ENCODE measurements at places on chromosomes 2 and 18.

GRCh38 chr2:66582104-66582986 lies 147.4 kb downstream of the MEIS1 start:
- no peak for DNase-seq

GRCh38 chr2:157868993-157869392 lies 7.1 kb downstream of the ACVR1 start:
- DNase-seq = no peak

- DNase-seq = no peak
Measured at GRCh38 chr2:44906972-44907371, 34.5 kb upstream of the SIX3 start.

- DNase-seq = no peak
Measured at GRCh38 chr18:27778441-27778840, 398.5 kb downstream of the CDH2 start.

DNA sequence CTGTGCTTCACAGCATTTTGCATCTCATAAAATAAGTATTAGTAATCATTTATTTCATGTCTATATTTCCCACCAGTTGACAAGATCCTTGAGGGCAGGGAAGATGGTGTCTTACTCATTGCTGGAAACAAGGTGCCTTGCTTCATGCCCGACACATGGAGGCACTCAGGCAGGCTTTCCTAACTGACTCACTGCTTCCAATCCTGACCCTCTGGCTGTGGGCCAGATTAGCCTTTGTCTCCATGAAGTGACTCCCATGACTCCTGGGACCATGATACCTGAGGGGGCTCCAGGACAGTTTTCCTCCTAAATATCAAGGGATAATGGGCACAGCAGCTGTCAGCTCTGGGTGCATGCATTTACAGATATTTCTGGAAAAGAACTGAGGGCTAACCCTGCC lies 275.1 kb downstream of the AGPS start:
- no peak for DNase-seq

GRCh38 chr18:68288408-68288807 lies 426.5 kb downstream of the TMX3 start:
- no peak for DNase-seq

GRCh38 chr2:42317486-42317885 lies 43.5 kb downstream of the COX7A2L start:
- no peak for DNase-seq

GRCh38 chr2:209757163-209757562 lies 14.5 kb upstream of the UNC80 start:
- DNase-seq = no peak

DNA sequence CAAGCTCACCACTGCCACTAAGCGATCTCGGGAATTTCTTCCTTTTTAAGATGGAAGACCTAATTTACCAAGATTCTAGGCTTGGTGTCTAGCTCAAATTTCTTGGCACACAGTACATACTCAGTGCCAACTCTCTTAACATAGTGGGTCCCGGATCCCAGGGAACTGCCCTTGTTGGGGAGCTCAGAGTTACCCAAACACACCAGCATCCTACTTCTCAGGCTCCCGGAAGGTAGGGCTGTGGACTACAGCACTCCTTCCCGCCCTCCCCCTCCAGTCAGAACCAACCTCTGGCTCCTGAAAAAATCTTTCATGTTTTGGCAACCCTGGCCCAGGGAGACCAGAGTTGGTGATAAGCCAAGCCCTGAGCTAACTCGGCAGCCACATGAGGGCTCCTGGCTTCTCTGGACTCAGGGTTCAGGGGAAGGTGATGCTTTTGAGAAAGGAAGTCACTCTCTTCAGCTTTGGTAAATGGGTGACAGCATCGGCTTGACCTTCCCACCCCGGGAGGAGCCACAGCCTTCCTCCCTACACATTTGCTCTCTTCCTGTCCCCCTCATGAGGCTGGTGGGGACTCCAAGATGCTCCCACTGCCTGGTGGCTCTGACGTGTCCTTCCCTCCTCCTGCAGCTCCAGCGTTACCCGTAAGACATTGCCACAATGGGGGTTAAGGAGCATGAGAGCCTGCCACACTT lies 8.8 kb downstream of the ODC1 start:
- no peak for DNase-seq

- no peak for DNase-seq
Measured at GRCh38 chr18:39596221-39596620, 2030.6 kb upstream of the CELF4 start.

DNA sequence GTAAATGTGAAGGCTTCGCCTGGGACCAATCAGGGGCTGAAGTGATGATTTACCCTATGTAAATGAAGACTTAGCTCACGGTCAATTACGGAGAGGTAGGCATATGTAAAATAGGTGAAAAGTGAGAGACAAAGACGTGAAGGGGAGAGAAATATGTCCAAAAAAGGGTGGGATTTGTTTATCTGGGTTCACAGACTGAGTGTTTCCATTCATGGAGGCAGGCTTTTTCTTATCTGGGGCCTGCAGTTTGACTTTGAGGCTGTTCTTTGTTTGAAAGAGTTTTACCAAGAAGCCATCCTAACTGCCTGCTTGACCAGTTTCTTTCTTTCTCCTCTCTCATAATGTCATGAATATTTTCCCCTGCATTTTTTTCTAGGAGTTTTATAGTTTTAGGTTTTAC lies 202.7 kb downstream of the NYAP2 start:
- no peak for DNase-seq

Data from activated naive CD8-positive, alpha-beta T cell treated with anti-CD3 and anti-CD28 coated beads, Interleukin-2, amount 50 U/mL, for 24 hours (primary cell).